ENCODE measurements at places on chromosomes 1 and 21. TPM values are rescaled to one million over a fixed set of nuclear protein-coding genes. Genes with fewer than 3 reads are reported as not detected.

DNA sequence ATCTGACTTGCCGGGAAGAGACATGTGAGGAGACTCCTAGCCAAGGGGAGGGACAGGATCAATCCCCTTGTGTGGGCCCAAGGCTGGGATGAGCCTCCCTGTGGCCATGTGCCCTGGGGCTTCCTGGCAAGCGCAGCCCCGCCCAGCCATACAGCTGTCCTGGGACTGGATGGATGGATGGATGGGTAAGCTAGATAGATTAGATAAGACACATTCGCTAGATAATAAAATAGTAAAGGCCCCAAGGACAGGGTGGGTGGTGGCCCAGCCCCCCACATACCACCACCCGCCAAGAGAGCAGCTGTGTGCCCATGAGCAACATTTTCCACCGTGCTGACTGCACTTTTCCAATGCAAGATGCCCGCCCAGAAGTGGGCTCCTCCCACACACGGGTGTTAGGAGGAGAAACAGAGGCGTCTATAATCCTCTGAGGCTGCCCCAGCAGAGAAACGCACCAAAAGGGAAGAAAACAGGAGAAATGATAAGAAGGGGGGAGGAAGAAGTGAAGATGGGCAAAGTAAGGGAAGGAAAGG, 25.1 kb downstream of the ZBTB17 start:
- DNase-seq = peak; percentile 52

DNA sequence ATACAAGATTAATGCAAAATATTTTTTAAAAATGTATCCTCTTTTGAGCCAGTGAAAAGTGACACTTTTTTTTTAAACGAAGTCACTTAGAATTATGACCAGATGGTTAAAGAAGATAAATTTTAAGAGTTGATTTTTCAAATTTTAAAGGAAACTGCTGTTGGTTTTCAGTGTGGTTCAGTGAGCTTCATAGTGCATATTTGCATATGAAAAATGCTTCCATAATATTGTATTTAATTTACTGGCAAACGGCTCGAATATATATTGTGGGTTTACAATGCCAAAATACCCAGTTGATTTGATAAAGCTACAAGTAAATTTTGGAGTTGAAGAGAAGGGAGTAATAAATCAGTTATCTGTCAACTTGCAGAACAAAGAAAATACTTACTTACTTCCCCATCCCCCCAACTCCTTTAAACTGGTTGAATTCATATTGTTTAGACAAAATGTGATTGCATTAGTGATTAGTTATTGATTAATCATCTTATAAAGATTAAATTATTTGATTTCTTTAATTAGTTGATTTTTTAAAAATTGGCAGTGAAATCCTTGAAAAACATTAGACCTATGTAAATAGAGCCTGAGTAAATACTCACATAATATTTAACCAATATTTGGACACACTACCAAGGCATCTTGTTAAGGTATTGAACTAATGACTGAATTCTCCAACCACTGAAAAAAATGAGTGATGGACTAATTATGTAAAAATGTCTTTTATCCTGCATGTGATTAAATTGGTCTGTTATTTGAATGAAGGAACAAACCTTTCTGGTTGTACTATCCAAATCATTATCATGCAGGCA, 122.8 kb upstream of the APP start:
- no peak for DNase-seq

GRCh38 chr1:204443871-204444581, 32.4 kb upstream of the PPP1R15B start:
- no peak for DNase-seq

DNA sequence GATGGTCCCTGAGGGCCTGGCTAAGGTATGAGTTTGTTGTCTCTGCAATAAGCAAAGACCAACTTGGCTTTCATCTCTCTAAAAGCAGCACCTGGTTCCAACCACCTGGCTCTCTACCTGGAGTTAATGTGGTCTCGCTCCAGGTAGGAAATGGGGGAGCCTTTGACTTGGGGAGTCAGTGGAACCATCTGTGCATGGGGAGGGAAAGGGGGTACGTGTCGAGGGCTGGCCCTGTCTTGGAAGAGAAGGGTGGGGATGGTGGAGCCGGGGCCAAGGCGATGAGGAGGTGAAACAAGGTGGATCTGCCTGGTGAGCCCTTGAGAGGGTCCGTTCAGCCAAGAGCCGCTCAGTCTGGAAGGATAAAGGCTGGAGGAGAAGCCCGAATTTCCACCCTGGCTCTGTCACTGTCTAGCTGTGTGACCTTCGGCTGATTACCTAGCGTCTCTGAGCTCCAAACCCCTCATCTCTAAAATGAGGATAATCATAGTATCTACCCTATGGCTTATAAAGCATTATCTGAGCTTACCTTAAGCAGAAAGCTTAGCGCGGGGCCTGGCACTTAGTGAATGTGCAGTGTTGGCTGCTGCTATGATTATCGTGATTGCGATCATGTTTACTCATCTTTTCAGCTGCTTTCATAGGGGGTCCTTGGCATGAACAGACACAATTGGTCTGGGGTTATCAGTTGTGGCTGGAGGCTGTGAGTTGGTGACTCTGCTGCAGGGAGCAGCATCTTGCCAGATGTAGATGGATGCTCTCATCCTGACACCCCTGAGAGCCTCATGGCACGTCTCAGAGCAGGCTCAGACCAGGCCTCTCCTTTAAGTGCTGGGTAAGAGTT, 78.7 kb downstream of the ACTL8 start:
- DNase-seq = no peak

- DNase-seq = no peak
These were observed 5.0 kb upstream of the ADGRB2 start for GRCh38 chr1:31768939-31769704.

GRCh38 chr1:162206749-162207635, 137.5 kb downstream of the NOS1AP start:
- DNase-seq = no peak

DNA sequence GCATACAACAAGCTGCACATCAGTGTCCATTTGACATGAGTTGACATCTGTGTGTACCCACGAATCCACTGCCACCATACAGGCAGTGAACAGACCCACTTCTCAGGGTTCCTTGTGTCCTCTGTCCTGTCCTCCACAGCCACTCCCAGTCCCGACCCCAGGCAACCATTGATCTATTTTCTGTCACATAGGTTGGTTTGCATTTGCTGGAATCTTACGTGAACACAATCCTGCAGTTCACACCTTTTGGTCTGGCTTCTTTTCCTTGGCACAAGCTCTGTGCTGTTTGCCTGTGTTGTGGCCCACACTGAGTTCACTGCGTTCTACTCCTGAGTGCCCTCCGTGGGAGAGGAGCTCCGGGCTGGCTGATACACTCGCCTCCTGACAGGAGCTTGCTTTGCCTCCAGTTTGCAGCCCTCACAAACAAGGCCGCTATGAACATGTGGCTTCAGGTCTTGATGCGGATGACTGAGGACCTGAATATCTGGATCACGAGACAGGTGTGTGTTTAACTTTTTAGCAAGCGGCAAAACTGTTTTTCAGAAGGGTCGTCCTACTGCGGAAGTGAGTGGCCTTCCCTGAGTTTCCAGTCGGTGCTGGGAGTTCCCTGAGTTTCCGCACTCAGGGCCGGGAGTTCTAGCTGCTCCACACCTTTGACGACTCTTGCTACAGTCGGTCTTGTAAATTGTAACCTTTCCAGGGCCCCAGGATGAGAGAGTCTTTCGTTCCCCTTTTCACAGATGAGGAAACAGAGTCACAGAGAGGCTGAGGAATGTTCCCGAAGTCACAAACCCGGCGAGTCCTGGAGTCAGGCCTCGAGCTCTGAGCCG, 13.0 kb upstream of the COL18A1 start:
- DNase-seq = no peak

- no peak for DNase-seq
These were observed 390.4 kb downstream of the PTPRU start for GRCh38 chr1:29626726-29627125.

GRCh38 chr1:239805042-239805441, 286.6 kb upstream of the FMN2 start:
- DNase-seq = no peak

DNA sequence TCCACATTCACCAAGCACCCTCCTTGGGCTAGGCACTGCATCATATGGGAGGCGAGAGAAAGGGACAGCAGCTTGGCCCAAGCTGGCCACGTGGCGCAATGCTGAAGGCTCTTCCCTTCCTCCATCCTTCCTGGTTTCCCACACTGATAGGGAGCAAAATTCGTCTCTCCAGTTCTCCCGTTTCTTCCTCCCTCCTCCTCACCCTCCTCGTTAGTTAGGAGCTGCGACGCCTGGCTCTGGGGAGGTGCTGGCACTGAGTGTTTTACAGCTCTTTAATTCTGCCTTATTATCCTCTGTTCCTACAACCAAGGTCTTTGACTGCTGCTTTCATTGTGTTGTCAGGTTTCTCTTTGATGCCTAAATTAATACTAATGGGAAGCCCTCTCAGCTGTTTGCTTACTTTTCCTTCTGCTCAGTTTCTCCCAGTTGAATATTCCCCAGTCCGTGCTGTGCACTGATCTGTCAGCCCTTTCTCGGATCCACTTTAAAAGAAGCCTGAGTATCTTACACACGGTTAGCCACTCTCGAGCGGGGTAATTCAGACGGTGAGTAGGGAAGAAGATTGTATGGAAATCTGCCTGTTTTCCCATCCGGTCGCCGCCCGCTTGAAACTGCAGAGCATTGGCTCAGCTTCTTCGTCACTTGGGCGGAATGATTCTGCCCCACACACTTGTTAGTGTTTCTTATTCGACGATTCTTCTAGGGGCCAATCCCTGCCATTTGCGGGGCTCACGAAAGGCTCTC, 56.2 kb upstream of the SMYD2 start:
- no peak for DNase-seq

- DNase-seq = no peak
These were observed 51.5 kb downstream of the CTH start for GRCh38 chr1:70462611-70463010.

DNA sequence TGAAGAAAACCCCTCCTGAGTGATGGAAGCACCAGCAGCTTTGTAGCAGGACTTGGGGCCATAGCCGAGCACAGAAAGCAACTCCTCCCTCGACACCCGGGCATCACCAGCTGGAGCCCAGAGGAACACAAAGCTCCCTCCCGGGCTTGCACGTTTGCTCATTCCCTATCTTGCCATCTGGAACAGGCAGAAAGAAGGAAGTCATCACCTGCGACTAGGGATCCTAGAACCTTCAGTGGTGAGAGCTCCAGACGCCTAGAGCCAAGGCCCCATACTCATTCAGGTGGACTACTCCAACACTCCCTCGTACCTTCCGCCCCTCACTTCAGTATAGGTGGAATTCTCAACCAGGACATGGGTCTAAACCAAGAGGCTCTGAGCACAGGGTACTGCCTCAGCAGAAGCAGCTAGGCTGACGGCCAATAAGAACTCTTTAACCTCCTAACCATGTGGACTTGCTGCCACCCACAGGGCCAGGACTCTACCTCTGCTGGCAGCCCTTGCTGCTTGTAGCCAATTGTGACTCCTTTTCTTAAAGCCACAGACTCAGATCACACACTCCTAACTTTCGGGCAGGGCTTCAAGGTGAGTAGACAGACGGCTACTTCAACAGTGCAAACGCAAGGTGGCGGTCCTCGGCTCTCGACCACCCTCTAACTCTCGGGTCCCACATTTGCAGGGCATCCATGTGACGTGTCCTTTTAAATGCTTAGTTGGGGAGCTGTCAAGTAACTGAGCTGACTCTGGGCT, 65.4 kb downstream of the NPHP4 start:
- DNase-seq = no peak

SH2D2A gene
- polyA plus RNA-seq = 27.3 TPM

HES2 gene
- not detected for polyA plus RNA-seq

IL19 gene
- not detected for polyA plus RNA-seq

DNALI1 gene
- polyA plus RNA-seq = 0.22 TPM

VANGL2 gene
- not detected for polyA plus RNA-seq

TRIM67 gene
- not detected for polyA plus RNA-seq

SPATA45 gene
- 0.70 TPM for polyA plus RNA-seq
